Left renal pelvis (tissue), 4 donors: ENCODE measurements at places on chromosomes 7 and 10.

DNA sequence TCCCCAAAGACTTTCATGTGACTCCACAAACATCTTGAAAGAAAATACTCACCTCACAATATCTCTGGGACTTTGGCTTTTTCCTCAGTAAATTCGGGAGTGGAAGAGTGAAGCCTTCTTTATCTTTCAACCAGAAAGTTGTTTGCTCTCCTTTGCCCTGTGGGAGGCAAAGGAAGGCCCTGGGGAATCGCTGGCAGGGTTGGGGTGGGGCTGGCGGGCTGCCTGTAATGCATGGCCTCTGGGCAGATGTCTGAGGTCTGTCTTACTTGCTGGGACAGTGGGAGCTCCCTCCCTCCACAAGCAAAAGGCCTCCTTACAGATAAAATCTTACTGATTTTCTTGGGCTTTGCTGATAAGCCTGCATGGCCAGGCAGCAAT lies 24.9 kb downstream of the TECTB start:
- no peak for DNase-seq

GRCh38 chr7:137940656-137941518 lies 61.0 kb downstream of the CREB3L2 start:
- DNase-seq: no peak

DNA sequence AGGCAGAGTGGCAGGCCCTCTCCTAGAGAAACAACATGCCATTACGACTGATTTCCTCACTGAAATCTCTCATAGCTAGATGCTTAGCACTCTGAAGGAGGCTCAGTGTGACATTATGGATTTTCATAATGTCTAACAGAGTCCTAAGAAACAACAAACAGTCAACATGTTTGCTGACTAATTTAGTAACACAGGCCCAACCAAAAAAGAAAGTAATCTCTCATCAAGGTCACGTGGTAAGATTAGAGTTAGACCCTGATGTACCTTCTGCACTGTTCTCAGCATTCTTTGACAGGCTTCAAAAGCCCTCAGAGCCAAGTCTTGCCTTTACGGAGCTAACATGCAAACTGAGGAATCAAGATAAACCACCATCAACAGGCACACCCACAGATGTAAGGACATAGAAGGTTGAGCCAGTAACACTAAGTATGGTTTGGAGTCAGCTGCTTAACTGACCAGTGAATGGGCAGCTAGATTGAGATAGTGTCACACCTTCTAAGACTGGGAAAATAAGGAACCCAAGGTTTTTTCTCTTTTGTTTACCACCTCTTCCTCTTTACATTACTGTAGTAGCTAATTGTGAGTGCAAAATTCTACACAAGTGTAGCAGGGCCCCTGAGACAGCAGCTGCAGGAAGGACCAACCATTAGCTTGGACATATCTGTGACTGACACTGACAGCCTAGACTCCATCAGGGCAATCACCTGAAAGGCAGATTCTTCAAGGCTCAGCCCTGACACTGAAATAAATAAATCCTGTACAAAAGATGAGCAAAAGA lies 15.3 kb upstream of the KCNIP2 start:
- no peak for DNase-seq

DNA sequence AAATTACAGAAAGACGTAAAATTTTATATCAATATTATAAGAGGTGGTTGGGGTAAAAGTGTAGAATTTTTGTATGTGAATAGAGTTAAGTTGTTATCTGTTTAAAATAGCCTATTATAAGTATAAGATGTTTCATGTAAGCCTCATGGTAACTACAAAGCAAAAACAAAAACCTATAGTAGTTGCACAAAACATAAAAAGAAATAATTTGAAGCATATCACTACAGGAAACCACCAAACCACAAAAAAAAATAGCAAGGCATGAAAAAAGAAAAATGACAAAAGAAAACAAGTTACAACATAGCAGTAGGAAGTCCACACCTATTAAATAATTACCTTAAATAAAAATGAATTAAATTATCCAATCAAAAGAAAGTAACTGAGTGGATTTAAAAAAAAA lies 12.4 kb upstream of the GSTK1 start:
- DNase-seq: no peak

- no peak for DNase-seq
Observed at GRCh38 chr7:140205600-140205999, 28.8 kb upstream of the KDM7A start.
